ENCODE measurements at places on chromosomes 1 and 21.
A peak's percentile ranks its signal among the peaks of the same experiment; 100 is the strongest.

DNA sequence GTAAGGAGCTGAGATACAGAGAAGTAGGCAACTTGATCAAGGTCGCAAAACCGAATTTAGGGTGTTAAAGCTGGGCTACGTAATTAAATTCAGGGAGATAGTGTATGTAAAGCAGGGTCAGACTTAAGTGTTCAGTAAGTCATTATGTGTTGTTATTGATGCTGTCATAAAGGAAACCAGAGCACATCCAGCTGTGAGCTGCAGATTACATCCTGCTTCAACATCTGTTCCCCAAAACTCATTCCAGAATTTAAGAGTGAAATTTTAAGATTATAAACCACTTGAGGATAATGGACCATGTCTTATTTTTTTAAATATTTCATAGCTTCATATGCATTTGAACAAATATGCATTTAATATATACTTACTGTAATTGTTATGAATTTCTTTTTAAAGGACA, 49.7 kb downstream of the IVNS1ABP start:
- no peak for DNase-seq

- DNase-seq, result no peak
Measured at GRCh38 chr1:234200566-234200965, 172.7 kb upstream of the COA6 start.

- DNase-seq, result no peak
Measured at GRCh38 chr1:48227165-48228013, 4.9 kb downstream of the SLC5A9 start.

DNA sequence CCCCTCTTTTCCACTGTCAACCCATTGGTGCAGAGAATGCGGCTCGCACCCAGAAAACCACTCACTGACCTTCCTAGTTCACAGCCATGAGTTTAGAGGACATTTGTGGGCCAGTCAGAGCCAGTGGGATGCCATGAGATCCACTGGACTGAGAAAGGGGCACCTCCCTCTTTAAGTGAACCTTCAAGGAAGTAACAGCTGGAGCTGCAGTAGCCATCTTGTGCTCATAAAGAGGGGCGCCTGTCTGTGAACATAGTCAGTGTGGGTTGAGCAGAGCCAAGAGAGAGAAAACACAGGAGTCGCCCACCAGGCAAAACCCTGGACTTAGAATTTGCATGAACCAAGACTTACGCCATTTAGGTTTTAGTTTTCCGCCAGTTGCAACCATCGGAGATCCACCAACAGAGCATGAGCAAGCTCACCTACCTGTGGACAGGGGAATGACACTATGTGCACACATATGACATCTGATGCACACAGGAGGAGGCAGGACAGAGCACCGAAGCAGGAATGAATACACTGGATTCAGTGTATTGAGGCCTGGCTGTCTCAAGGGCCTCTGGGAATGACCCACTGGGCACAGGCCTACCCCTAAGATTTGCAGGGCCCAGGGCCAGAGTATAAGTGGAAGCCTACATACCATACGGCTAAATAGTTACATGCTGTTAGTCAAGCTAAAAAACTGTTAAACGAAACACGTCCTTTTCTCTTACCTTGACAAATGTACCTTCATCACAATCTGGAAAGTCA, 151.6 kb downstream of the GRIK3 start:
- no peak for DNase-seq

DNA sequence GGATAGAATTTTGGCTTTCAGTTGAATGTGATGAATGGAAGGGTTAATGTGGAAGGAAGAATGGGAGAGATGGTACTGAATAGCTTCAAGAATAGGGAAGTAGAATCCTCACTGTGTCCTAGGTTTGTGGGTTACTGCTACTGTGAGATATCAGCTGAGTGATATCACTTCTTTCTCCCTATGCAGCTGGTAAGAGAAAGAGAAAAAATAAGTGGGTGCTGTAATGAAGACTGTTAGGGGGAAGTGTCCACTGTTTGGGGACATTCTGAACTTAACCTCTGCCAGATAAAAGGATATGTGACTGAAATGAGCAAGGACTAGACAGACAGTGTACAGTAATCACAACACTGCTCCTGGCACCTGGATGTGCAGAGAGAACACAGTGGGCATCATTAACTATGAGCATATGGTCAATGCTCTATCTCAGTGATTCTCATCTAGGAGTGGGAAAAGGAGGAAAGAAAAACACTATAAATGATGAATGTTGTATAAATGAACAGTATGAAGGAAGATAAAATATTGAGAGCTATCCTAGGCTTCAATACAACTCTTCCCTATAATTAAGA, 25.6 kb upstream of the MOB3C start:
- no peak for DNase-seq

DNA sequence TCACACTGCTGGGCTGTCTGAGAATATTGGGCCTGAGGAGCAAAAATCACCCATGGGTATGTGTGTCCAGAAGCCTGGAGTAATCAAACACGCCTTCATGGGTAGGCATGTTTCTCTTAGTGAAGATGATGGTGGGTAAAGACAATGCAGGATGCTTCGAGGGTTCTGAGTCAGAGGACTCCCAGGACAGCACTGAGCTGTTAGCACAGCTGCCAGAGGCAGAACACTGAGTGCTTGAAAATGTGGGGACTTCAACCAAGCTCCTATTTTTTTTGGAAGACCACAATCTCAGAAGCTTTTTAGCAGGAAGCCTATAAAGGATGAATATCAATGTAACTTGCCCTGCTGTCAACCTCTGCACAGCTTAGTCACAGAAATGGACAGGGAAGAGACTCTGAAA, 7.9 kb upstream of the NT5C1A start:
- DNase-seq, result no peak

DNA sequence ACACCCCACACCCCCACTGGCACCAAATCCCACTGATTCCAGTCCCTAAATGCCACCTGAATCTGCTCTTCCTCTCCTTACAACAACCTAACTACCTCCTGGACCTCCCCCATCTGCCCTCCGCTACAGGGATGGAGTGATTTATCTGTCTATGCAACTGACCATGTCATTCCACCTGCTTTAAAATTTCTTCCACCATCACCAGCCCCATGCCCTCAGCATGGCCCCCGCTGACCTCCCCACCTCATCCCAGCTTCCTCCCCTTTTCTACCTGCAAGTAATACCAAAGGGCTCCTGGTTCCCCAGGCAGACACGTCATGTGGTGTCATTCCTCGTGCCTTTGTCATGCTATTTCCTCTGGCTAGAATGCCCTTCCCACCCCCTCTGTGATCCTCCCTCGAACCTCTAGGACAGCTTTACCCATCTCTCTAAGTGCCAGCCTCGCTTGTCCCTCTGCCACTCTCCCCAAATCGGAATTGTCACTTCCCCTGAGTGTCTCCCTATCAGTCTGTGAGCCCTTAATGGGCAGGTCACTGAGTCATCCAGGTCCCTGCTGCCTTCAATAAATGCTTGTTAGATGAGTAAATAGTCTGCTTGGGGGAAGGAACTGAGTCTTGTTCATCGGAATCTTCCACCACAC, 3.7 kb downstream of the GJB4 start:
- DNase-seq, result no peak

DNA sequence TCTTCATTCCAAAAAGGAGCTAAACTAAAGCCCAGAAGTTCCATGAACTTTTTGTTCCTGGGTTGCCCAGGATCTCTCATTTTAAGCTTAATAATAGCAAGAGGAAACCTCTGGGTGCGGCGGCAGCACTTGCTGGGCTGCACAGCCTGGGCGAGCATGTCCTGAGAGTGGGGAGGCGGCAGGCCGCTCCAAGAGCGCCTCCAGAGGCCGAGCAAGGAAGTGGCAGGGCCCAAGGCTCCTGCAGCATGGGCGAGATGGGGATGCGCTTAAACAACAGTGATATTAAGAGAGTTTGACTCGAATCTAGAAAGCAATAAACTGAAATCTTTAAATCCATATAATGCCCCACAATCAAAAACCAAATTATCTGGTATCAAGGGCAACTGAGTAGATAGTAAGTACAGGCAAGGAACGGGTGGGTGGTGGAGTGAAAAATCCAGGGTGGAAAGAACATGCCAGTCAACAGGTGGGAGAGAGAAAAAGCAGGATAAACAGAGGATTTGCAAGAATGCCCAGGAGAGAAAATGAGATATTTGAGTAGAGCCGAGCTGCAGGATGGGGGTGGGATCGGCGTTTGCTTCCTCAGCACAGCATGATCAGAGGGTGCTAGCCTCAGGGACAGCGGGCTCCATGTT, 14.1 kb upstream of the TNR start:
- peak; percentile 86 for DNase-seq

- DNase-seq, result no peak
Measured at GRCh38 chr1:98088381-98088780, 167.5 kb upstream of the DPYD start.

- no peak for DNase-seq
Measured at GRCh38 chr1:6666696-6667095, 34.9 kb downstream of the DNAJC11 start.

DNA sequence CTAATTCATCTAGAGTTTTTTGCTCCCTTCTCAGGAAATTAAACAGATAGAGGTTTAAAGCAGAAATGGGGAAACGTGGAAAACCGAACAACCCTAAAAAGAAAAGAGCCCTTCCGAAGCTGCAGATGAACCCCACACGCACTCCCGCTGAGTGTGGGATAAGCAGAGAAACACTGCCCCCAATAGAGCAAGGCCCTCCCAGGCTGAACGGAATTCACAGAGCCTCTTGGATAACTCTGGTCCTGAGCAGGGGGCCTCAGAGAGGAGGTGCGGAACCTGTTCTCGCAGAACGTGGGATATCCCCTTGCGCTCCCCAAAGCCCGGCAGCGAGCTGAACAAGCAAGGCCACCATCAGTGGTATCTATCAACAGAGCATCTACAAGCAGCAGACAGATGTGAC, 44.9 kb downstream of the SSBP3 start:
- no peak for DNase-seq

DNA sequence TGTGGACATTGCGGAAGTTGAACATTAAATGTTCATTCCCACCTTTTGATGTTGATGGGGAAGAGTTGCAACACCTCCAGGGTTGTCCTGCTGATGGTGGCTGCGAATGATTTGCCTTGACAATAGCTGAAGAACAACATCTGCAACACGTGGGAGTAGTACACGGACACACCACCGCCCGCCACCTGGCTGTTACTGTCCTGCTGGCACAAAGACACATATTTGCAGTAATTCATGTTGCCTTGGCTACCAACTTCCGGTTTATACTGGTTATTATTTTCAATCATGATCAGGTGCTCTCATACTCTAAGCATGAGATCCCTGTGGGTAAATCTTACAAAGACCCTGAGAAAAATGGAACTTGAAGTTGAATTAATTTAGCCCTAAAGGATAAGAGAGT, 55.2 kb downstream of the UBR4 start:
- no peak for DNase-seq

DNA sequence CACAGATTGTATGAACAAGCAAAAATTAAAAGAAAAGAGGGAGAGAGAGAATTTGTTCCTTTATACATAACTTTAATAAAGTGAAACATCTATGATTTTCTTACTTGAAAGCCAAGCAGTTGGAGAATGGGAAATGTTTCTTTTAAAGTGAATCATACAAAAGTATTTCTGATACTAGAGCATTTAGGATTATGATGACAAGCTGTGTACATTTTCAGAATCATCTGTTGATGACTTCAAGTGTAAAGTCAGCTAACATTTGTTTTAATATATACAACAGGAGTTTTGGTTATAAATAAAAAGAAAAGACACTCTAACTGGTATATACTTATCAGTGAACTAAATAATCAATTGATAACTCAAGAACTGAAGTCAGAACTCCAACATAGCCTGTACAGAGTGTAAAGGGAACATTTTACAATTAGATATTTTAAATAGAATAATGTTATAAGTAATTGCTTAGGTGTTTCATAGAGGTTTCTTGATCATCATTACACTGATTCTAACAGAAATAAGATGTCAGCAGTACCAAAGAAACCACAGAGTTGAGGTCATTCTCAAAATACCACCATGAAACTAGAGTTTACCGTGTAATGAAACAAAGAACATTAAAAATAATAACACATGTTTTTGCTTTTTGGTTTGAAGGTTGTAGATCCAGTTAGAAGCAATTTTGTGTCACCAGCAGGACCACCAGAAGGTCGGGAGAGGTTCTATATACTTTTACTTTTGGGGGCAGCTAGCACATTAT, 103.4 kb downstream of the COL24A1 start:
- no peak for DNase-seq

- DNase-seq, result no peak
Measured at GRCh38 chr1:210516092-210516656, 187.5 kb downstream of the HHAT start.

DNA sequence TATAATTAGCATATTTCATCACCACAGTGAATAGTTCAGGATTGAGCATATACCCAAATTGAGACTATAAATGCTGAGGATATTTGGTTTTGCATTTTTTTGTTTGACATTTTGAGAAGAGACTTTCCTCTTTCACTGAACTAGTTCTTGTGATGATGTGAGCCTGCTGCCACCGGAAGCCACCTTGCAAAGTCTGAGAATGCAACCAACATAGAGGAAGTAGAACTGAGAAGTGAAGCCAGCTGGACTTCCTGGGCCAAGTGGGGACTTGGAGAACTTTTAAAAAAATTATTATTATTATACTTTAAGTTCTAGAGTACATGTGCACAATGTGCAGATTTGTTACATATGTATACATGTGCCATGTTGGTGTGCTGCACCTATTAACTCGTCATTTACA, 102.3 kb downstream of the RPE65 start:
- no peak for DNase-seq

GRCh38 chr1:91798740-91799139, 87.2 kb downstream of the TGFBR3 start:
- no peak for DNase-seq

GRCh38 chr1:208126108-208126507, 118.1 kb downstream of the PLXNA2 start:
- no peak for DNase-seq

- peak; percentile 49 for DNase-seq
Measured at GRCh38 chr1:110148961-110149360, 1.3 kb upstream of the SLC6A17 start.

DNA sequence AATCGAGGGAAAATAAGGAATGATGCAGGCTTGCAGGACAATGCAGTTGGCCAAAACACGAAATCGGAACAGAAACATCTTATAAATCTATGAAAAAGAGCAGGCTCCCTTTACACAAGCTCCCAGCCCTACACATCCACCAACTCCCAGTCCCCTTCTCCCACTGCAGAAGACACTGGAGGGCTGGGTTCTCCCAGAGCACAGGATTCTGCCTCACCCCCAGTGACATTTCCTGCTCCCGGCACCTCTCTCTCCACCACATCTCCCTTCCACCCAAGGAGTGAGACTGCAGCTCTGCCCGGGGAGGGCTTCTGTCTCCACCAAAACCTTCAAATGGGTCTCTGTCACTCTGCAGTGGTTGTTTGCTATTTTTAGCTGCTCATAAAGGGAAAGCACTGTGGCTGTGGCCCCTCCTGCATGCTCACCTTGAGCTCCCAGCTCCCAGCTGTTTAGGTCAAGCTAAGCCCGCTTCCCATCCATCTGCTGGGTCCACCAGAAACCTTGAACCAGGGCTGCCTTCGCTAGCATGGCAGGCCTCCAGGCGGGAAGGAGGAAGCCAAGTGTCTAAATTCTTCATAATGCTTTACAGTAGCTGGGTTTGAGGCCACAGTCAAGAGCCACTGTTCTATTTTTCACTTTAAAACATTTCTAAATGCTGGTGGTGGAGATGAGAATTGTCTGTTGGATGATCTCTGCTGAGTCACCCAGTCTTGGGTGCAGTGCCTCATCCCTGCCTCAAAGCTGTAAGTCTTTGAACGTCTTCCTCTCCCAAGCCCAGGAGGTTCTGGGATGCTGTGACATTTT, 3.3 kb upstream of the C2CD2 start:
- DNase-seq, result no peak

All from HEK293T (cell line).